ENCODE measurements at places on chromosomes 1 and 21. TPM values are rescaled to one million over a fixed set of nuclear protein-coding genes. Genes with fewer than 3 reads are reported as not detected.

DNA sequence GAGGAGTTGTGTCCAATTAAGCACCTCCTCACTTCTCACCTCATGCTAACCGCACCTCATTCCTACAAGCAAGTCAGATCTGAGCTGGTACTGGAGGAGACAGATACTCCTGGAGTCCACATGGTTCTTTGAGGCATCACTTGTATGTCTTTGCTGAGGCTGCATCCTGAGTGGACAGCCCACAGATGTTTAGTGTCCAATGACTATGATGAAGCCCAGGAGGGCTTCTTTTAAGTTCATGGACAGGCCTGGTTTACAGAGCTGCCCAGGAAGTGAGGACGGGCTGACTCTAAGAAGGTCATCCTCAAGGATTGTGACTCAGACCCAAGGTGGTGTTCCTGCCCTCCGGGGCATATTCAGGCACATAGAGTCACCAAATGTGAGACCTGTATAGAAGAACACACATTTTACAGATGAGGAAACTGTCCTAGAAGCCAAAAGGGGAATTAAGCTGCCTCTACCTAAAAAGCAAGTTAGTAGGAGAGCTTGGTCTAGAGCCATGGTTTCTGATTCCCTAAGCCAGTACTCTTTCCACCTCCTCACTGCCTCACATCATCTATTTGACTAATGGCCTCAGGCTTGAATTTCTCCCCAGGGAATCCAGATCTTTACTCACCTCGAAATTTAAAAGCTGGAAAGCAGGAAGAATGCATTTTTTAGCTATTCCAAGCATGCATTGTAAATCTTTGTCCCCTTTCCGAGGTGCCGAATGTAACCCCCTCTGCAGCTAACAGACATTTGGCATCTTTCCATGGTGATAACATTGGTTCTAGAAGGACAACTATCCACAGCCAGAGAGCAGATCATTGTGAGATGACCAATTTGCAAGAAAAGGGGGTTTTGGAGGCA is 228.1 kb downstream of the OMA1 start:
- no peak for DNase-seq

STK40 gene
- 40.4 TPM for polyA plus RNA-seq

AMY1C gene
- polyA plus RNA-seq: not detected

- DNase-seq: no peak
Observed at GRCh38 chr1:163399976-163400601, 78.3 kb downstream of the NUF2 start.

GSTM2 gene
- polyA plus RNA-seq: 268 TPM

GRCh38 chr1:201226859-201227488 is 36.4 kb downstream of the IGFN1 start:
- DNase-seq: no peak

SLC1A7 gene
- polyA plus RNA-seq: 0.05 TPM

- DNase-seq: no peak
Observed at GRCh38 chr1:3852711-3853485, 4.1 kb downstream of the CEP104 start.

DNA sequence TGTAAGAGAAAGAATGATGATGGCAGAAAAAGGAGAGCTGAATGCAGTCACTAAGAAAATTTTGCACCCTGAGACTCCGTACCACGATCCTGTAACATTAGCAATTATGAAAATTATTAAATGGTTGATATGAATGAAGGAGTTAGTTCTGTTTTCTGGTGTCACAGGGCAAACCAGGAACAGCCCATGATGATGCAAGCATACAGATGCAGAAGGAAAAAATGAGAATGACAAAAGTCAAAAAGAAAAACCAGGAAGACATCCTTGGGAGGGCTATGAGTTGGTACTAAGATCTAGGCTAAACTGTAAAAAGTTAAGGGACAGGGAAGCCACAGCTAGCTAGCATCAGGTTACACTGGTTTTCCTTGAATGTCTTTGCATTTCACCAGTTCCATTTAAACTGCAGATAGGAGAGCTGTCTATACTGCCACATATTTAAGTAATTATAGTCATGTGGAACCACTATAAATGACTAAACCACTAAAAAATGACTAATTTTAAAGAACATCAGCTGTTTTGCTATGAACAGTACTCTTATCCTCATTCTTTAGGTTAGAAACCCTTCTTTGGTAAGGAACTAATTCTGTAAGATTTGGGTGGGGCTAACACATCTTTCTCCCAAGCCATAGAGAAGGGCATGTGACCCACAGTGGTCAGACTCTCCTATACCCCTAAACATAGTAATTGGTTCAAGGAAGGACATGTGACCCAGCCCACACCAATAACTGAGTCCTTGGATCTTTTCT is 11.4 kb downstream of the DOCK7 start:
- DNase-seq: no peak

- no peak for DNase-seq
Observed at GRCh38 chr1:158901623-158902022, 29.7 kb upstream of the PYHIN1 start.

- peak; percentile 35 for DNase-seq
Observed at GRCh38 chr1:165162671-165163241, 193.8 kb downstream of the LMX1A start.

- no peak for DNase-seq
Observed at GRCh38 chr1:201258763-201259230, 24.5 kb upstream of the PKP1 start.

Data from left kidney (tissue), 8 donors.